ENCODE measurements at places on chromosomes 1 and 21.

DNA sequence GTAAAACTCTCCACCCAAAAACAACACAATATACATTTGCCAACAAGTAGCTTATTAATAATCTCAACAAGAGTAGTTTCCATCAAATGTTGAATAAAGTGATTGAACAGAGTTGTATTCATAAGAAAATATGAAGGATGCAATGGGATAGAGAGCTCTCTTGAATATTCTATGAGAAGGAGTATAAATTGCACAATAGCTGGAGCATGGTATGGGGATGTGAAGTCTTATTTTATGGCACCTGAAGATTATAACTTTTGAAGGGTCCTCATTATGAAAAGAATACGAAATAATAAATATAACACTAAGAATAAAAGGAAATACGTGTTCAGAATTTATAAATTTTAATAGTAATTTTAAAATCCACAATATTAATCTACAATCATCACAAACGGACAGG is 1415.1 kb downstream of the KCNT2 start:
- DNase-seq = no peak

DNA sequence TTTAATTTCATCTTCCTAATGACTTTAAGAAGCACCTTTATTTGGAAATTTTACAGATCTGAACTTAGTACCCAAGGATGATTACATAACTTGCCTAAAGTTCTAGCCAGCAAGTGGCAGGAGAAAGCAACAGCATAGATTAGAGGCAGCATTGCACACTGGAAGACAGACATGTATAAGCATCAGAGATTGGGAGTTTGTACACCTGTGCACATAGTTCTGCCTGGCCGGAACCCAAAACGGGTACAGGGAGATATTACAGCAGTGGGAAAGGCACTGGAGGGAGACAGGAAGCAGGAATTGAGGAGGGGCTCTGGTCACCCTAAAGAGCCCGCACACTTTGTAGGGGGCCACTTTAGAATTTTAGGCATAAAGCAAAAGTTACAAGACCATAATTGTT is 19.3 kb downstream of the GBP6 start:
- DNase-seq = no peak

GRCh38 chr1:158163000-158163947 is 17.4 kb upstream of the CD1D start:
- no peak for DNase-seq

GRCh38 chr1:219555806-219556205 is 57.1 kb downstream of the ZC3H11B start:
- peak; percentile 25 for DNase-seq

DNA sequence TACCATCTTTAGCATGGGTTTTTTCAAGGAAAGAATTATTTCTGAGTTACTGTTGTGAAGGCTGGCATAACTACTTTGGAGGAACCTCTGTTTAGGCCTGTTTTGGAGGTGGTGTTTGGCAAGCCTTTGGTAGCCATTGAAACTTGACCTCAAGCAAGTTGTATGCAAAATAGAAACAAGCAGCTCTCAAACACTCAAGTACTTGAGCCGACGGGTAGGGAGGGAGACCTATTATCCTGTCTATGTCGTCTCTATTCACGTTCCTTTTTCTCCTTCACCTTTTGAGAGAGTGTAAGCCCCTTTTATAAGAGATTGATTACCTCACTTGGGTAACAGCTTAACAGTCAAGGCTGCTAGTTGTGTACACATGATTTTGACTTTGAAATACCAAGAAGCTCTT is 878.3 kb upstream of the CXADR start:
- no peak for DNase-seq

- DNase-seq = no peak
These were observed 67.0 kb upstream of the EDEM3 start for GRCh38 chr1:184821658-184822057.

GRCh38 chr1:94092210-94092613 is 28.7 kb downstream of the ABCA4 start:
- DNase-seq = no peak

Measured in AG20443 (cell line).